ENCODE measurements at places on chromosomes 16 and 17.

GRCh38 chr17:11823862-11824261 lies 173.4 kb downstream of the ZNF18 start:
- no peaks in the 10 kb centered on the region for H3K36me3 ChIP-seq
- no peak overlapping the region for H3K27ac ChIP-seq
- no peak overlapping the region for H3K4me3 ChIP-seq
- H3K27me3 ChIP-seq, result no peaks in the 10 kb centered on the region

DNA sequence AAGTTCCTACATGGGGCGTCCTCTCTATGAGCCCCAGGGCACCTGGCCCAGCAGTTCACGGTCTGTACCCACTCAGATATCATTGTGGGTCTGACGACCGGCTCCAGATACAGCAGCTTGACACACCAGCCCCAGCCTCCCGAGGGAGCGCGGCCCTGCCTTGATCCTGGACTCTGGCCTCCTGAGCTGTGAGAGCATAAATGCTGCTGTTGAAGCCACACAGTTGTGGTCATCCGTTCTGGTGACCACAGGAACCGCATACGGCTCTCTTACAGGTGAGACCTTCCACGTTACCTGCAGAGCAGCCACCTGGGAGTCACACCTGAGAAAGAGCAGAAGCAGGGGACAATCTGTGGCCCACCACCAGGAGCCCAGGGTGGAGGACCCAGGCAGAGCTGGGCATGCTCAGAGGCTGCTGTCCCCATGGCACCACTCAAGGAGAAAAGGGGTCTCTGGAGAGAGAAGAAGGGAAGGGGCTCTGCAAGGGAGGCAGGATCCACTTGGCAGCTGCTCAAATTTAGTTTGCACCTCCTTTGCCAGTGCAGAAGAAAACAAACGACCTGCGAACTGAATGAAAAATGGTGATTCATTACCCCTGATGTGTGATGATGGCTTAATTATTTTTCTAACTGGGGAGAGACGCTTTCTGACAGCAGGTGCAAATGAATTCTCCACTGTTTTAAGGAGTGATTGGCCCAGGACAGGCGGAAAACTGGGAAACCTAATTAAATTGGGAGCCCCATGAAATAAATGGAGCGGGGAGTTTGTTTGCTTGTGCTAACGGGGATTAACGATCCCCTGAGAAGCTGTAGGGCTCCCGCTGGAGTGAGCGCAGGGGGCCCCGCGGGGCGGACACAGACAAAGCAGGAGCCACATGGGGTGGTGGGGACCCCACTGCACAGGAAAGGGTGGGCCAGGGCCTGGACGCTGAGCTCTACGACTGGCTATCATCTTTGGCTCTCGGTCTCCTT lies 208.9 kb downstream of the RBFOX3 start:
- no peak overlapping the region for H3K27ac ChIP-seq
- H3K36me3 ChIP-seq, result no peaks in the 10 kb centered on the region
- peaks cover 8% of the 10 kb centered on the region for H3K4me1 ChIP-seq
- DNase-seq, result no peak
- H3K4me3 ChIP-seq, result no peak overlapping the region
- peaks cover 10% of the 10 kb centered on the region for H3K27me3 ChIP-seq

GRCh38 chr17:77736199-77736585 lies 222.3 kb upstream of the TNRC6C start:
- no peaks in the 10 kb centered on the region for H3K4me1 ChIP-seq
- no peaks in the 10 kb centered on the region for H3K36me3 ChIP-seq
- no peak for DNase-seq
- H3K27ac ChIP-seq, result no peak overlapping the region

- no peaks in the 10 kb centered on the region for H3K4me1 ChIP-seq
- no peaks in the 10 kb centered on the region for H3K27me3 ChIP-seq
- no peak overlapping the region for H3K4me3 ChIP-seq
- no peak for DNase-seq
- peaks cover 62% of the 10 kb centered on the region for H3K36me3 ChIP-seq
- H3K27ac ChIP-seq, result no peak overlapping the region
Measured at GRCh38 chr17:77196251-77196650, 55.5 kb downstream of the SEC14L1 start.
